ENCODE measurements at places on chromosomes 12 and 14. TPM values are rescaled to one million over a fixed set of nuclear protein-coding genes. Genes with fewer than 3 reads are reported as not detected.
A peak's percentile ranks its signal among the peaks of the same experiment; 100 is the strongest.

DNA sequence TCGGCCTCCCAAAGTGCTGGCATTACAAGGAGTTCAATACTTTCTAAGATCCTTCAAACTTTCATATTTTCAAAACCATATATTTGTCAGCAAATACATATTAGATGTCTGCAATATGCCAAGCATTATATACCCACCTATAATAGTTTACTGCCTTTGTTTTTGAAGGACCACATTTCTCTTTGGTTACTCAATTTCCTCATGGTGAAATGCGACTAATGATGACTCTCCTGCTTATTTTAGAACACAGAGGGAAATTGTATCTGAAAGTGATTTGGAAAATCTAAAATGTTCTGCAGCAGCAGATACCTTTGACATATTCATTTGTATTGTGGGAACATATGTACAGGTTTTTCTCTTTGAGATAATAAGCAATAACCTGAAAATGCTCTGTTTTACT is 2.7 kb upstream of the CNTN1 start:
- no peaks in the 10 kb centered on the region for H3K36me3 ChIP-seq
- no peaks in the 10 kb centered on the region for H3K4me1 ChIP-seq
- H3K4me3 ChIP-seq = no peak overlapping the region
- no peak for DNase-seq

- H3K27ac ChIP-seq = peak overlapping the region; percentile 54
- DNase-seq = no peak
Observed at GRCh38 chr14:52876806-52877205, 74.0 kb downstream of the FERMT2 start.

DNA sequence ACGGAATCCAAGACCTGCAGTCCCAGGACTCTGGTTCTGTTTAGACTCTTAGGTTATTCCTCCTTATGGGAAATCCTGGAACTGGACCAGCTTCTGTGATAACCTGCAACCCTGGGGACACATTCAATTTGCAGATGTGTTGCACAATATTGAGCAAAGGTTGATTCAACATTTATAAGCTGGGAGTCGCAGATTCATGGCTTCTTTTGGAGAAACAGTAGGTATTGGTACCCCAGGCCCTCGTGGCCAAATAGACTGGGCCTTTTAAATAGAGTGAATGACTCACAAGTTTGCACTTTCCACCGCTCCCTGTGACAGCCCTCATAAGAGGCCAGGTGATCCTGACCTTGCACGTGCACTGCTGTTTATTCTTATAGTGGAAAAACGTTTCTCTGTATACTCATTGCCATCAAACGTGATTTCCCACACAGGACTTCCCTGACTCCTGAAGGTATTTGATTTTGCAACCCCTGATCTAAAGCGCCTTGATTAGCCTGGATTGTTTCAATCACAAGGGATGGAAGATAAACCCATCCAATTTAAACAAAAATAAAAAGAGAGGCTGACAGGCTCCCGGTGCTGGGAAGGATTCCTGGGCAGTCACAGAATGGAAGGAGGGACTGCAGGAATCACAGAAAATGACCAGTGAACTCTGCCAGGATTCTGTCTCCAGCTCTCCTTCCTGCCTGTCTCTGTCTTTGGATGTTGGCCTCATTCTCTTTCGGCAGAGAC is 98.0 kb downstream of the VCPKMT start:
- H3K4me3 ChIP-seq = no peak overlapping the region
- no peaks in the 10 kb centered on the region for H3K27me3 ChIP-seq
- peaks cover 10% of the 10 kb centered on the region for H3K4me1 ChIP-seq
- DNase-seq = peak; percentile 80

Gene FSCB
- total RNA-seq = not detected

DNA sequence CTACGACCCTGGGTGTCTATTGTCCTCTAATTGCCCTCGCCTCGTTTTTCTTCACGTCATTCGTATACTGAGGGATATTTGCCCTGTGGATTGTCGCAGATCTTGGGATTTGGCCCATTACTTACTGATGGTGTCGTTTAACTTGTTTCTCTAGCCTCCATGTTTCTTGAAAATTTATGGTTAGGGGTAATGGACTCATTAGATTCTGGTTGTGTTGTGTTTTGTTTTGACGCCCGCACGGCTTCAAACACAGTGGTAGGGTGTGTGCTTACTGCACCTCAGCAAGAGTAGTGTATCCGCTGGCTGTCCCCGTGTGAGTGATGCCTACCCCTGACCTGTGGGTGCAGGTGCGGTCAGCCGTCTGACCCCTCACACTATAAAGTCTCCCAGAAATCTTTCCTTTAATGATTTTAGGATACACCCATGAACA is 874 bp upstream of the RNU6-8 start:
- H3K4me3 ChIP-seq = peak overlapping the region; percentile 64
- peaks cover 6% of the 10 kb centered on the region for H3K27me3 ChIP-seq
- DNase-seq = no peak

Gene NAV3
- 98.3 TPM for total RNA-seq

DNA sequence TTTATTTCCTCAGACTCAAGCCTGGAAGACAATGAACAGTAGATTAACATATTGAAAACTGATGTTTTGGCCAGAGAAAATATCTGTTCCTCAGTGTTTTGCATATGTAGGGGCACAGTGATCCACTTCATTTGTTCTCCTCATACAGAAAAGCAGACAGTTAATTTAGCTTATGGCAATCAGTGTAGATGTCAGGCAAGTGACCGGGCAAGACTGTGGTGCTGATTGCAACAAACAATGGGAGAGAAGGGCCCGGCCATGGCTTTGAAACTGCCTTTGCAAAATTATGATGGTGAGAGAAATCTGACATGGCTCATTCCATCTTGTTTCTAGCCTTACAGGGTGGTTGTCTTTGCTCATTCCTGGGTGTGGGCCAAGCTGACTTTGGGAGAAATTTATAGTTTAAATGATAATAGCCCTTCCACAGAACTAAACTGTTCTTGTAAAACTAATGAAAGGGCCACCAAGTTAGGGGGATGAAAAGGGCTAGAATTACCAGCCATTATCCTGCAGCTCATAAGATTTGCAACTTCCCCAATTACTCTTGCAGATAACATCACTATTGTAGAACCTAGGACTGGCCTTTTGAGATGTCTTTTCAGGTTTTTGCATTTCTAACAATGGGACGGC is 220.3 kb downstream of the KTN1 start:
- H3K4me1 ChIP-seq = no peaks in the 10 kb centered on the region
- H3K4me3 ChIP-seq = no peak overlapping the region
- no peaks in the 10 kb centered on the region for H3K27me3 ChIP-seq
- DNase-seq = no peak

DNA sequence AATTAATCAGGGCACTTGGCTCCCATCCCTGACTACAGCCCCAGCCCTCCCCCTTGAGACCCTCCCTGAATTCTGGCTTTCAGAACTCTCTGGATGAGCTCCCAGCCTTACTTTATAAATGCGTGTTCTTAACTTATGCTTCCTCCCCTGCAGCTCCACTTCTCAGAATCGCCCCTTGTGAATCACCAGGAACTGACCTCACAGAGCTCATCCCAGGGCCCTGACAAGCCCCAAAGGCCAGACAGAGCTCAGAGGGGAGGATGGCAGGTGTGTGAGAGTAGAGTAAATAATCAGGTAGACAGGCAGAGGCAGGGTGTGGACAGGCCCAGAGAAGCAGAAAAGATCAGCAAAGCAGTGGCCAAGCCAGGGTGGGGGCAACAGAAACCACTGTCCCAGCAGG is 68.2 kb upstream of the FOXN3 start:
- no peaks in the 10 kb centered on the region for H3K36me3 ChIP-seq
- H3K4me3 ChIP-seq = no peak overlapping the region
- no peaks in the 10 kb centered on the region for H3K27me3 ChIP-seq

Gene FAM177A1
- 18.5 TPM for total RNA-seq

- H3K27ac ChIP-seq = peak overlapping the region; percentile 44
- no peaks in the 10 kb centered on the region for H3K27me3 ChIP-seq
- DNase-seq = peak; percentile 94
- peaks cover 12% of the 10 kb centered on the region for H3K4me1 ChIP-seq
- no peaks in the 10 kb centered on the region for H3K36me3 ChIP-seq
- no peak overlapping the region for H3K4me3 ChIP-seq
Observed at GRCh38 chr12:76259660-76260389, 88.4 kb downstream of the BBS10 start.

- DNase-seq = no peak
- H3K36me3 ChIP-seq = no peaks in the 10 kb centered on the region
- no peak overlapping the region for H3K27ac ChIP-seq
- H3K27me3 ChIP-seq = no peaks in the 10 kb centered on the region
- H3K4me1 ChIP-seq = no peaks in the 10 kb centered on the region
- no peak overlapping the region for H3K4me3 ChIP-seq
Observed at GRCh38 chr12:106000382-106001104, 138.2 kb downstream of the NUAK1 start.

DNA sequence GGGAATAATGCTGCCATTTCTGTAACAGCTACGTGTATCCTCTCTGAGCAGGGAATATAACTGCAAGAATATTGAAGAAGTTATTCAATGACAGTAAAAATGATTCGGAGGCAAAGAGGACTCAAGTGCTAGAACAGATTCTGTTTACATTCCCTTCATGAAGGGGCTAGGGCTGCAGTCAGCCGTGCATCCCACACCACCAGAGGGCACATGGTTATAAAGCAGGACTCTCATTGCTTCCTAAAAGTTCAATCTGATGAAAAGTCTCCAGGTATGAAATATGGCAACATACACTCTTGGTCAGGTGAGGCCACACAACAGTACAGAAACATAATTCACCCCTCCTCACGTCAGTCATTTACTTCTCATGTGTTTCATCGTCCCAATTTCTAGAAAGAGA is 34.0 kb downstream of the TCHP start:
- DNase-seq = peak; percentile 52
- no peak overlapping the region for H3K4me3 ChIP-seq
- H3K27me3 ChIP-seq = no peaks in the 10 kb centered on the region
- peaks cover 54% of the 10 kb centered on the region for H3K36me3 ChIP-seq

GRCh38 chr12:55019784-55020183 is at the start of gene NEUROD4:
Gene NEUROD4, plus strand, starts transcription at chr12:55019974. Its CDS starts 6,466 bp downstream, at chr12:55026440.
- no peaks in the 10 kb centered on the region for H3K27me3 ChIP-seq
- no peak within 1 kb of the TSS for H3K4me3 ChIP-seq
- no peaks in the 10 kb centered on the region for H3K4me1 ChIP-seq

GRCh38 chr14:81313775-81314429 is 86.2 kb downstream of the STON2 start:
- no peaks in the 10 kb centered on the region for H3K4me1 ChIP-seq
- no peak overlapping the region for H3K4me3 ChIP-seq
- no peaks in the 10 kb centered on the region for H3K27me3 ChIP-seq
- H3K36me3 ChIP-seq = no peaks in the 10 kb centered on the region
- no peak for DNase-seq

DNA sequence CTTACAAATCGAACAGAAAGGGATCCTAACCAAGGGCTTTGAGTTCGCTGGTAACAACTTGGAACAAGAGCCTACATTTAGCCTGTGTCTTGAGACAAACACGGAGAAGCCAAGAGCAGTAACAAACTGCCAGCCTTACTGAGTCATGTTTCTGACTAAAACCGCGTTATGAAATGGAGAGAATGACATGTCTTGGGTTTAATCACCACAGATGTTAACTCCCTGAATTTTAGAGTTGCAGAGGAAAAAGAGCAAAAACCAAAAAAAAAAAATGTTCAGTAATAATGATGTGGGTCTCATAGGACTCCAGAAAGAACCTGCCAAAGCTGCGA is 1.0 kb downstream of the BLTP3B start:
- peaks cover 9% of the 10 kb centered on the region for H3K4me1 ChIP-seq
- peak overlapping the region; percentile 91 for H3K4me3 ChIP-seq
- DNase-seq = peak; percentile 92
- no peaks in the 10 kb centered on the region for H3K36me3 ChIP-seq
- peak overlapping the region; percentile 93 for H3K27ac ChIP-seq

GRCh38 chr12:78038986-78039385 is 208.3 kb downstream of the NAV3 start:
- H3K4me1 ChIP-seq = peaks cover 10% of the 10 kb centered on the region
- H3K4me3 ChIP-seq = no peak overlapping the region
- no peak overlapping the region for H3K27ac ChIP-seq

GRCh38 chr14:89589400-89590118 is 172.5 kb upstream of the FOXN3 start:
- no peak overlapping the region for H3K27ac ChIP-seq
- 0 out of 2 replicates have a peak, but pooled peaks cover 2% of the 10 kb centered on the region for H3K36me3 ChIP-seq
- H3K27me3 ChIP-seq = no peaks in the 10 kb centered on the region
- no peak for DNase-seq
- H3K4me1 ChIP-seq = no peaks in the 10 kb centered on the region
- H3K4me3 ChIP-seq = no peak overlapping the region

DNA sequence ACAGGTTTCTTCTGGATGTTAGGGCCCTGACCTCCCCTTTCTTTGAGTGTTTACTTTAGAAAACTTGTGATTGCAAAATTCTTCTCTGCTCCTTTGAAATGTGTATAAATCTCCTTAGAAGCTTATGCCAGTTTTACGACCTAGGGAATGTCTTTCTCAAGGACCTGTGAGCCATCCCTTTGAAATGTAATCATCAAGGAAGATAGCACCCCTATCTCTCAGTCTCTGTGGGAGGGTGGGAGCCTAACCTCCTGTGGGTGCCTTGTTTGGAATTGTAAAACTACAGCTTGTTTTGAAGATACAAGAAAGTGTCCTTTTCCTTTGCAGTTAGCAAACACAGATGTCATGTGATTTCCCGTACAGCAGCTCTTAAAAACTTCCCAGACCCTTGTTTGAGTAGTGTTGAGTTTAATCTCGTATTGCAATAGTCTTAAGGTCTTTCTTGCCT is 3.3 kb downstream of the OR10AD1 start:
- no peaks in the 10 kb centered on the region for H3K36me3 ChIP-seq
- no peaks in the 10 kb centered on the region for H3K27me3 ChIP-seq
- H3K4me3 ChIP-seq = no peak overlapping the region
- DNase-seq = peak; percentile 68

DNA sequence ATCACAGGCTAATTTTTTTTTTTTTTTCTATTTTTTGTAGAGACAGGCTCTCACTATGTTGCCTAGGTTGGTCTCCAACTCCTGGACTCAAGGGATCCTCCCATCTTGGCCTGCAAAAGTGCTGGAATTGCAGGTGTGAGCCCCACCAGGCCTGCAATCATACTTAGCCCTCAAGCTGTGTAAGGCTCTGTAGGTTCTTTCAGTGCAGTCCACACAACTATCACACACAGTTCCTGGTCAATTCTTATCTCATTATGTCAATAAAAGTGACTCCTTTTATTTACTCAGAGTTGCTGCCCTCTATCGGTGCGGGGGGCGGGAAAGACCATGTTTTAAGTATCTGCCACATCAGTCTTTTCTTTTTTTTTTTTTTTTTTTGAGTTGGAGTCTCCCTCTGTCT is 29.0 kb downstream of the SLC2A3 start:
- H3K27ac ChIP-seq = no peak overlapping the region
- no peak overlapping the region for H3K4me3 ChIP-seq
- no peaks in the 10 kb centered on the region for H3K27me3 ChIP-seq
- DNase-seq = peak; percentile 61

Gene CDK2
- 40.0 TPM for total RNA-seq

DNA sequence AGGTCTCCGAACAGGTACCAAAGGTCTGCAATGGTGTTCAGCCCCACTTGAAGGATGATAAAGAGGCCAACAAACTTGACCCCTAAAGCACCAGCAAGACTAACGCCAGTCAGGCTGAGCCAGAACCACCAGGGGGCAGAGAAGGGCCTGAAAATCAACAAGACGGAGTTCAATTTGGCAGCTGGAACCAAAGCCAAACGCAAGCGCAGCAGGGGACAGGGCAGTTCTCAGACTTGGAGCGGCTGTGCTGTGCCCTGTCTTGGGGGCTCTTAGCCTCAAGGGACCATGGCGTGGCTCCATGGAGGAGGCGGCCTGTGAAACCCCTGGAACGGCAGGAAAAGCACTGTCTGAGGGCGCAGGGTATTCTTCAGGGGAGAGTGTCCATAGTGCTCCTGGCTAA is 19.6 kb downstream of the POMT2 start:
- peaks cover 10% of the 10 kb centered on the region for H3K4me1 ChIP-seq
- no peaks in the 10 kb centered on the region for H3K27me3 ChIP-seq
- DNase-seq = peak; percentile 85
- H3K4me3 ChIP-seq = no peak overlapping the region
- peaks cover 9% of the 10 kb centered on the region for H3K36me3 ChIP-seq

Gene DPF3
- total RNA-seq = 32.8 TPM

Gene OLR1
- total RNA-seq = 3.2 TPM
